ENCODE measurements at places on chromosomes 5 and 9.

DNA sequence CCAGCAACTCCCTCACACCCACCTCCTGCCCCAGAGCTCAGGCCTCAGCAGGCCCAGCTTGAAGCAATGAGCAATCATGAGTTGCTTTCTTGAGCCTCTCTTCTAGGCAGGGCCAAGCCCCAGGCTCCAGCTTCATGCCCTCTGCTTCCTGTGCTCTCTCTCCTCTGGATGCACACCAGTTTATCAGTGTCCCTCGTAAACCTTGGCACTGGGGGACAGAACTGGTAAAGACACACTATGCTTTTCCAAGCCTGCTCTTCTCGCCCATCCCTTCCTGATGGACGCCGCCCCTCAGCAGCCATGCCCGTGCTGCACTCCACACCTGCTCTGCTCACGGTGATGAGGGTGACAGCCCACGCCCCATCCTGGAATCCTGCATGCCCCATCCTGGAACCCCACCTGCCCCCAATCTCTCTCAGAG is 49.4 kb upstream of the ORM1 start:
- DNase-seq: no peak

GRCh38 chr5:108459769-108460168 is 77.9 kb upstream of the FBXL17 start:
- no peak for DNase-seq

- no peak for DNase-seq
Observed at GRCh38 chr5:16879191-16879590, 56.9 kb downstream of the MYO10 start.

DNA sequence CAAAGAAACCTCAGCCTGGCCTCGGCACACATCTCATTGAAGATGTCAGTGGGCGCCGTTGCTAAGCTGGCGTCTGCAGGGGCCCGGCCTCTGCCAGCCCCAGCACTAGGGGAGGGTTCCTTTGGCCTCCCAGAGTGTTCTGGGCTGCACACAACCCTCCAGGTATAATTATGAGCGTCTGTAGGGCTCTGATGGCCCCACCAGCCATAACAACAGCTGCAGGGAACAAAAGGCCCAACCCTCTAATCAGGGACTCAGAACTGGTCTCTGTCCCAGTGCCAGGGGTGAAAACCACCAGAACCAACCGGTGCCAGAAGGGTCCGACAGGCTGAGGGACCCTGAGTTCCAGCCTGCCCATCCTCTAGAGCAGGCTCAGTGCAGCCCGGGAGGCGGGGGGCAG is 39.5 kb upstream of the SLC12A7 start:
- no peak for DNase-seq

DNA sequence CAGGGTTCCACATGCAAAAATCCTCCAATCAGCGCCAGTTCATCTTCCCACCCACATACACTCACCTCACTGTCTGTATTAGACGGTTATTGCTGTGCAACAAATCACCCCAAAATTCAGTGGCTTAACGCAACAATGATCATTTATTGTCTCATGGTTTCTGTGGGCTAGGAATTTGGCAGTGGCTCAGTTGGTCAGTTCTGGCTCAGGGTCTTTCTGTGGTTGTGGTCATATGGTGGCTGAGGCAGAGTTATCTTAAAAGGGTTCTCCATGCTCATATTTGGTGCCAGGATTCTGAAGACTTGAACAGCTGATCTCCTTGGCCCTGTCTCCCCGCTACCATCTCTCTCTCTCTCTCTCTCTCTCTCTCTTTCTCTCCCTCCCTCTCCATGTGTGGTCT is 12.9 kb downstream of the ZNF618 start:
- DNase-seq: no peak

DNA sequence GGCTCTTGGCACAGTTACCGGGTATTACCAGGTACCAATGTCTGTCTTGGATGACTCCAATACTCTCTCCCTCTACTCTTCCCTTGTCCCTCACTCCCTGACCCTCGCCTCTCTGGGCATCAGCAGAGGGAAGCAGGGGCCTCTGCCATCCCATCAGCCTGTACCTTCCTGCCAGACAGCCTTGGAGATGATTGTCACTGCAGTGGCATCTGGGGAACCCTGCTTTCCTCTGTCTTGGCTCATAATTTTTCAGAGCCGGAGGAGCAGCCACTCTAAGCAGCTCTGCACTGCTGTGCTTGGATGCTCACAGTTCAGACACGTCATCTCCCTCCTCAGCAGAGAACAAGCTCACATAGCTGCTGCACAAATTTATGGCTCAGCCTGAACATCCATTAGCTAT is 274.1 kb downstream of the SMARCA2 start:
- no peak for DNase-seq

DNA sequence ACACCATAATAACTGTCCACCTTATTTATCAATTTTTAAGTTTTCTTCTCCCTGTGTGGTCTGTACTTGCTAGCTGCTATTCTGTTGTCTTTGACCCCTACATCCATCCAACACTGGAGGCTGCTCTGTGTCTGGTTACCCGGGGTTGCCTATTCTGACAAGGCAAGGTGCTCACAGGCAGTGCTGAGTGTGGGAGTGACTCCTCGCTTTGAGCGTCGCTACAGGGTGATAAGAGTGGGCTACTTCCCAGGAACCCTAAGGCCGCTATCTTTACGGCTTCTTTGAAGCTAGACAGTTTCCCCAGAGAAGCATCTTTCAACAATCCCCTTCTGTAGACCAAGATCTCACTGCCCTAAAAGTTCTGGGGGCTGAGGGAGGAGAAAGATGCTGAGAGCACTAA is 35.3 kb downstream of the NSUN2 start:
- no peak for DNase-seq

DNA sequence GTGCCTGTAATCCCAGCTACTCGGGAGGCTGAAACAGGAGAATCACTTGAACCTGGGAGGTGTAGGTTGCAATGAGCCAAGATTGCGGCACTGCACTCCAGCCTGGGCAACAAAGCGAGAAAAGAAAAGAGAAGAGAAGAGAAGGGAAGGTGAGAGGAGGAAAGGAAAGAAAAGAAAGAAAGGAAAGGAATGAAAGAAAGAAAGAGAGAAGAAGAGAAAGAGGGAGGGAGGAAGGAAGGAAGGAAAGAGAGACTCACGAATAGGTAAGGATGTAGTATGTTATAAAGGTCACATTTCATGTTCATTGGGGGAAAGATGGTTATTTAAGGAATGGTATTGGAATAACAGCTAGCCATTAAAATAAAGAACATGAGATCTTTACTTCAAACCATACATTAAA is 10.4 kb upstream of the ANP32B start:
- no peak for DNase-seq

DNA sequence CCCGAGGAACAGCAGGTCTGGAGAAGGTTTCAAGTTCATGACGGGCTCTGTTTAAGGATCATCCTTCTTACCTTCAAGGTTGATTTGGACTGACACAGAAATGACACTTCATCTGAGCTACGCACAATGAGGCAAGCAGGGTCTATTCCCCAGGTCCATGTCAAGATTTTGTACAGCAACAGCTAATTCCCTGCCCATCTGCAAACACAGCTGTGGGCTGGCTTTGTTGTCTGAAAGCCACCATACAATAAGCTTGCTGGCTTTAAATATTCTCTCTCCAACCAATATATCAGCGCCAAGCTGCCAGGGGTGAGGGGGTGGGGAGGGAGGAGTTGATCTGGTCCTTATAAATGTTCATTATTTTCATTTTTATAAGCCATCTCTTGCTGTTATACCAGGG is 92.0 kb downstream of the OTULIN start:
- no peak for DNase-seq

DNA sequence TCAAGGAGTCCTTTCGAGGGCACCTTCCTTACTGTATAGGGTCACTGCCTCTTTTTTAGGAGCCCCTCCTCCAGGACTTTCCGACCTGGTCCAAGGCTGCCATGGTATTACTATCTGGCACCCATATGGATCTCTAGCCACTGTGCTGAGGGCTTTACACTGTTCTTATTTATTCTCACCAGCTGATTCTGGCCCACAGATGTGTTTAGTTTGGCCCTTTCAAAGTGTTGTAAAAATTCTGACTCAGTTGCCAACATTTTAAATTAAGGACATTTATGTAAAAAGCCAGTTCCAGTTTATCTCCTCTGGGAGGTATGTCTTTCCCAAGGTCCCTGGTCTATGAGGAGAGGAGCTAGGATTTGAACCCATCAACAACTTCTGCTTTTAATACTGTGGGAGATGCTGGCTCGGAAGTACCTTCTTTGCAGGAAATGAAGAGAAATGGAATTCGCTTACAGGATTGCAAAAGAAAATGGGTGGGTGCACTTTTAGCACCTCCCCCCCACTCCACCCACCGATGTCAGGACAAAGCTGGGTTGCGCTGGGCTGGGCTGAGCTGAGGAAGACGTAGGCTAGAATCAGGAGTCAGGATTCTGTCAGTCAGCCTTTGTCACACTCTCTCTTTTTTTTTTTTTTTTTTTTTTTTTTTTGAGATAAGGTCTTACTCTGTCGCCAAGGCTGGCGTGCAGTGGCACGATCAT is 7.8 kb downstream of the JADE2 start:
- DNase-seq: no peak

DNA sequence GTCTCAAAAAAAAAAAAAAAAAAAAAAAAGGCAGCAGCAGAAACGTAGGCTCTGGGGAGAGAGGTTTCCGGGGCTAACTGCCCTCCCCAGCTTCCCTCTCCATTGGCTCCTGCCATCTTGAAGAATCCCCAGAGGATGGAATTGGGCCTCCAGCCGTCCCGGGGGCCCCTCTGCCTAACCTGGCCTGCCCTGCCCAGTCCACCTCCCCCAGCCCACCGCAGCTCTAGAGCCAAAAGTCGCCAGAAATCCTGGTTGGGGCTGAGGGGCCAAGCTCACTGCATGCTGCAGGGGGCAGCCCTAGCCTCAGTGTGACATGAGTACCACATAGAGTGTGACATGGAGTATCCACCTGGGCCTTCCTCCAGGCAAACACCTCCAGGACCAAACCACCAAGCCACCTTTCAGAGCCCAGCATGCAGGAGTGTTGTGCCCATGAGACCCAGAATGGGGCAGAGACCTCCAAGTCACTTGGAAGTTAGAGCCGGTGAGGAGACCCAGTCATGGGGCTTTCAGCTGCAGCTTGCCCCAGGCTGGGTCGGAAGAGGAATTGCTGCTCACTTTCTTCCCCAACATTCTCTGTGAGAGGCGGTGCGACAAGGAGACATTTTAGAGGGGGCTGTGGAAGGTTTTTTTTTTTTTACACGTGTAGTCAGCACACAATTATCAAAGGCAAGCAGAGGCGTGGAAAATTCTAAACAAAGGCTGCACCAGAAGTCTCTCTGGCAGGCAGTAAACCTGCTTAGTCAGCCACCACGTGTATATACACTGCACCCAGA is 17.6 kb downstream of the CD74 start:
- no peak for DNase-seq

DNA sequence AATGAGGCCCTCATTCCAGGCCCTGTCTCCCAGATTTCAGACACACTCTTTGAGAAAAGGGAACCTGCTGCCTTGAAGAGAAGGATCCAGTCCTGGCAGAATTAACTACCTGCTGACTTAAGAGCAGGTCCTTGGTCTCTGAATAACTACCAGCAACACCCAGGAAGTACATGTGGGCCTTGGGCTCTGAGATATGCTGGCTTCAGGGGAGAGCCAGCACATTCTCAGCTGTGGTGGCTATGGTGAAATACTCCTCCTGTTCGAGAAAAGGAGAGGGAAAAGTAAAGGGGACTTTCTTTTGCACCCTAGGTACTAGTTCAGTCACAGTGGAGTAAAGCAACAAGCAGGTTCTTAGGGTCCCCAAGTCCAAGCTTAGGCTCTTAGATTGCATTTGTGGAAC is 120.0 kb downstream of the HMHB1 start:
- no peak for DNase-seq

- no peak for DNase-seq
Observed at GRCh38 chr9:130139251-130139650, 33.0 kb upstream of the NCS1 start.

- peak; percentile 43 for DNase-seq
Observed at GRCh38 chr5:81971111-81971711, 612 bp upstream of the ATG10 start.

DNA sequence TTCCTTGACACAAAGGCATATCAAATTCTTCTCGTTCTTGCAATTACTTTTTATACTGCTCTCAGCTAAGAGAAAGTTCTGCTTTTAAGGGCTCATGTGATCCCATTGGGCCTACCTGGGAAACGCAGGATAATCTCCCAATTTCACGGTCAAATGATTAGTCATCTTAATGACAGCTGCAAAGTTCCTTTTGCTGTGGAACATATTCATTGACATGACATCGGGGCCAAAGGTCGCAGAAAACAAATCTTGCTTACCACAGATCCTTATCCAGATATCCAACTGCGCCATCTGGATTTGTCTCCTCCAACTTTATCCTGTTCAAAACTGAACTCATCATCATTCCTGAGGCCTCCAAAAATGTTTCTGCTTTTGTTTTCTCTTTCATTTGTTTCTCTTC is 1085.6 kb upstream of the WWC1 start:
- DNase-seq: no peak

- no peak for DNase-seq
Observed at GRCh38 chr9:105979290-105979689, 284.9 kb downstream of the TMEM38B start.

DNA sequence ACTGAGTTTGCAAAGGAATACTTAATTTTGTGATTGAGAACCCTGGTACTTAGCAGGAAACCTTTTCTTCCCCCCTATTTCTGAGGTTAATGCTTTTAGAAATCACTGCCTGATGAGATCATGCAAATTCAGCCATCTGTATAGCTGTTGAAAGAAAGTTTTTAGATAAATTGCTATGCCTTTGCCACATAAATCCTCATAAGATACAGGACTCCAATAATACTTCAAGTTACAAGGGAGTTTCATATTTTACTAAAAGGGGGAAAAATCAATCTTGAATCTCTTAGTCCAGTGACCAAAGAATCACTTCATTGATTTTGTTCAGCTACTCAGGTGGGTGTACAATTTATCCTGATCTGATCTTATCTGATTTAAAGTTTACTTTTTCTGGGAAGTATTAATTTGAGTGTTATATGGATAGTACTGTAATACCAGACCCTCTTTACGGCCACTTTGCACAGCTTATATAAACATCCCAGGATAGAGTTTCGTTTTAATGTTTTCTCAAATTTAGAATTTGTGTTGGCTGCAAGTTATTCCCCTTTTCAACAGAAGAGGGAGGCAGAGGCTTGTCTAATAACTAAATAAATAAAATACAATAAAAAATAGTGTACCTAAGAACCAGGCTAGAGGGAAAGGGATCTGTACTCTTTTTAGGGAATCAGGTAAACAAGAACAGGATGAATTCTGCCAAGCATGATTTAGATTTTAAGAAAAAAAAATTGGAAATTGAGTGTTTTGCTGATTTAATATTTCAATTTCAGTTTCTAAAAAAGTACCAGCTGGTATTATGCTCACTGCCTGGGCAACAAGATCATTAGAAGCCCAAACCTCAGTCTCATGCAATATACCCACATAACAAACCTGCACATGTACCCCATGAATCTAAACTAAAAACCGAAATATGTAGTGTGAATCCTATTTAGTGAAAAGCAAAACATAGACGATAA is 69.1 kb downstream of the PSAT1 start:
- no peak for DNase-seq

GRCh38 chr5:52859628-52860027 is 71.9 kb downstream of the ITGA1 start:
- no peak for DNase-seq

DNA sequence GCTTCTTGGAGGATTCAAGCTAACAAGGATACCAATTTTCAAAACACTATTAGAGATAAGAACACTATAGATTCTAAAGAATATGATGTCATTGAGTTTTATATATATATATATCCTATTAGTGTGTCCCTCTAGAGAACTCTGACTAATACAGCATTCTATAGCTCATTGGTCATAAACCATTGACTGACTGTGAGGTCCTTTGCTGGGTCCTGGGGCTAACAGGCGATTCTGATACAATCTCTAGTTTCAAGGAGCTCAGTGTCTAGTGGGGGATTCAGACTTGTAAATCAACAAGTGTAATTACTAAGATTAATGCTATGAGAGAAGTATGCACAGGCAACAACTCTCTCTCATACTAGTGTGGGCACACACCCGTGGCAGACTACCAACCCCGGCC is 234.5 kb downstream of the DENND1A start:
- DNase-seq: no peak

Data from GM10248 (cell line).